ENCODE measurements at places on chromosomes 13 and 19.
A peak's percentile ranks its signal among the peaks of the same experiment; 100 is the strongest.

DNA sequence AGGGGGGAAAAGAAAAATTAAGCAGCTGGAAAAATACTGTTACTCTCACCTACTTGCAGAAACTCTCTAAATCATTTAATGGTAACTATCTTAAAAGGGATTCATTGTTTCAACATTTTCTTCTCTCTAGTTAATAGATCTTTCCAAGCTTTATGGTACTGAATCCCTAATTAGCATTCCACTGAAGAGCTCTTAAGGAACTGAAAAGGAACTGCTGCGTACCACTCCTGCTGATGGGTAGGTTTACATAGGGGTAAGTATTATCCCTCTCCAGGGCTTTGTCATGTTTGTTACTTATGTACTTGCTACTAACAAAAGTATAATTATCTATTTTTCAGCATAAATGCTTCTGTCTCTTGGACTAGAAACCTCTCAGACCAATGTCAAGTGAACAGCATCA is 12.5 kb downstream of the TEX30 start:
- no peak for DNase-seq

- no peak for DNase-seq
These were observed 14.7 kb downstream of the FGF9 start for GRCh38 chr13:21685485-21686064.

DNA sequence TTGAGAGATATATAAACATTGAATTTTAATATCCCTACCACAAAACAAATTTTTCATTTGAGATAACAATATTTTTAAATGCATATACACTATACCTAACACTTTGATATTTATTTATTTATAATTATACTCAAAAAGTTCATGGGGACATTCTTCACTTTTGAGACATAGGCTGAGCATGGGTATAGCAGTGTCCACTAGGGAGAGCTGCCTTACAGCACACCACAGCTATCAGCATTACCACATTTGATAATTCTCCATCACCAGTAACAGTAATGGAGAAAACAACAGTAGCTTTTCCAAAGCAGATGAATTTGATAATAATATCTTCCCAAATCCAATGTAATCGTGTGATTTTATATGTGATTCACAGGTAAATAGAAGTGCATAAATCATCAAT is 626.1 kb downstream of the DACH1 start:
- no peak for DNase-seq

DNA sequence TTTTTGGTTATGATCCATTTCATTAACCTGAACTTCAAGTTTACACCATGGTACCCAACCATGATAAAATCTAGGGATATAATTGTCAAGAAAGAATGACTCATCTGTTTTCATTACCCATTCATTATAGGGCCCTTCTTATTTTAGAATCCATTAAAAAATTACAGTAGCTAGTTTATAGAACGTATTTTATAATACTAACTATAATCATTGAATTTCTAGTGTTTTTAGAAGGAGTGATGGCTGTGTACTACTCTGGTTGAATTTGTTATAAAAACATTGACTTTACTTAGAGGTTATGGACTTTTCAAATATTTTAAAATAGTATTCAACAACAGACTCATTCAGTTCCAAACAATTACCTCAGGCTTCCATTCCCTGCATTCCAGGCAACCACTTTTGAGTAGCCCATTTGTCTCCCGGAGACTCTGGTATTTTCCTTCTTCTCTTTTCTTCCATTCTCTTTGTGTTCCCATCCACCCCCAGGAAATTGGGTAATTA is 71.9 kb upstream of the KLF12 start:
- DNase-seq = no peak

- DNase-seq = no peak
These were observed at the start of gene PALM3 for GRCh38 chr19:14061751-14062557. Gene PALM3 (minus strand): TSS chr19:14062076. CDS start chr19:14061980, 96 bp downstream.

DNA sequence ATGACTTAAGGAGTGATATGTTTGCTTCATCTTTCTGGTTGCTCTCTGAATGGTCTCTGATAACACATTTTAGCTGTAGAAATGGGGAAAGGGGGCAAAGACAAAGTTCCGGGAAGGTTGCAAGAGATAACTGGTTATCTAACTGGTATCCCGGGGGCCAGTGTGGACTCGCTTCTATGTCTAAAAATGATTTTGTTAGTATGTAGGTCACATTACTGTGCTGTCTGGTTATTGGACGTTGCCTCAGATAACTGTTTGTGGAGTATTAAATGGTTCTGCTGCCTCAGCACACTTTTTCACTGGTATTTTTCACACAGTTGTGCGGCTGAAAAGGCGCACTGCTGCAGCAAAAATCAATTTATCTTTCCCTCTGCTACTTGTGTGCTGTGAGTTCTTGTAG is 63.0 kb upstream of the ZNF536 start:
- DNase-seq = no peak

DNA sequence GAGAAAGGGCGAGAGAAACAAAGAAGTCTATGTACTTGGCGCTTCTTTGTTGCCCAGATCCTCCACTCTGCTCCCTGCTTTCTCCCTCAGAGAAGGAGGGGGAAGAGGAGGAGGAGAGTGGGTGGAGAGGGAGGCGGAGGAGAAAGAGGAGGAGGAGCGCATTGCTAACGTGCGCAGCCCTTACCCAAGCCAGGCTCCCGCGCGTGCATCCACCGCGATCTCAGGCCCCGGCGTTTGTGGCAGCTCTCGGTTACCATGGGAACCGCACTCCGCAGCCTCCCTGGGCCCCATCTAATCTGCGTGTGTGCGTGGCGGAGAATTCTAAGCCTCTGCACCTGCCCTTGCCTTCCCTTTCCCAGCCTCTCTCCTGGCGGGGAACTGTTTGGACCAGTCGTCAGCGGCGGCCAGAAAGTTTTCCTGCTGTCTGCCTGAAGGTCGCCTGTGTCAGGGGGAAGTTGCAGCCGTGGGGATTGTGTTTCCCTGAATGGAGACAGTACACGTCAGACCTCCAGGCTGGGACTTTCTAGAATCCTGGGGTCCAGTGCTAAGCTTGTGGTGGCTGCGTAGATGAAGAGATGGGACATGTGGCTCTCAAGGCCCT is at the start of gene ERICH6B:
Gene ERICH6B (minus strand): TSS at position 239 of the 601 bp plus-strand sequence. CDS start 18,734 bp downstream, outside the sequence.
- DNase-seq = no peak

DNA sequence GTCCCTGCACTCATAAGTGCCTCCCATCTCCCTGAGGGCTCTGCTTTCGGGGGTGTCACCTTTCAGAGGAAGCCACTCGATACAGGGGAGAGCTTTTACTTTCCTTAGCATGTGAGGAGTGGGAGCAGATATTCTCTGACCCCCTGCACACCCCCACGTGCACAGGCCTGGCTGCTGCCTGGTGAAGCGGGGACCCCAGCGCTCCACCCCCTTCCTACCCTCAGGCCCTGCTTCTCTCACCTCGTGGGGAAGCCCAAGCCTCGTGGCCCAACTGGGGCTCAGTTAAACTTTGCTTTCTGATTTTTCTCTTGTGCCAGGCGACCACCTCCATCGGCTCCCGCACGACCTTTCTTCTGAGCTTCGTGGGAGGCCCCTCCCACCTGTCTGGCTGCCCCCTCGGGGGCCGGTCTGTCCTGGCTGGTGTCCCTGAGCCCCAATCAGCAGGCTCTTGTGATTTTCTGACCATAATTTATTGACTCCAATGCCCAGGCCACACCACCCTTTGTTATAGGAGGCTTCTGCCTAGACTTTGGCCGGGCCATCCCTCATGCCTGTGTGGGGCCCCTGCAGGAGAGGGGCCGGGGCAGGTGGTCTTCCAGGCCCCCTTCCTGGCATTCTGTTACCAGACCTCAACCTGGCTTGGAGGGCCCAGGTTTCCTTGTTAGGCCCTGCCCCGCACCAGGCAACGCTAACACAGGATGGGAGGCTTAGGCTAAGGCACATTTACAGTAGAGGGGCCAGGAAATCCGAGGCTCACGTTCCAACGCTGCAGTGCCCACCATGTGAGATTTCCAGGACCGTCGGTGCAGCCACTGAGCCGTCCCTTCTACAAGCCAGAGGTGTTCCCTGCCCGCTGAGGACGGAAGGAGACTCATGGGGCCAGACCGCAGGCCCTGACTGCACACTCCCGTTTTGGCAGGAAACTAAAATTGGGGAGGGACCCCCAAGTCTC is 3.7 kb downstream of the TMED1 start:
- no peak for DNase-seq

GRCh38 chr13:96274046-96274445 is 184.1 kb downstream of the HS6ST3 start:
- no peak for DNase-seq

DNA sequence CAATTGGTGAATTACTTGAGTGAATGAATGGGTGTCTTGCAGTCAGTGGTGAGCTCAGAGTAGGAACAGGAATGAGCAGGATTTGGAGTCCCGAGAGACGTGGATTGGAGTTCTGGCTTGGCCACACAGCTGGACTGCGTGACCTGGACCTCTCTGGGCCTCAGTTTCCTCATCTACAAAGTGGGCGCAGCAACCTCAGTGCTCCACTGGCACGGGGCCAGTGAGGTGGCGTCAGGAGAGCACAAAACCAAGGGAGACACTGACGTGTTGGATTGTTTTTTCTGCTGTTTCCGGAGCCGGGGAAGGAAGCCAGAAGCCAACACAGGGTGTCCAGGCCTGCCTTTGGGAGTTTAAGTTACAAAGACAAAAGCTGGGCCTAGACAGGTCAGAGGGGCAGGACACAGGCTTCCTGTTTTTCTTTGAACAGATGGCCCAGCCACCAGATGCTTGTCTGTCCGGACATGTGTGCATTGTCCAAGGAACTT is 6.5 kb upstream of the DOCK6 start:
- DNase-seq = no peak

DNA sequence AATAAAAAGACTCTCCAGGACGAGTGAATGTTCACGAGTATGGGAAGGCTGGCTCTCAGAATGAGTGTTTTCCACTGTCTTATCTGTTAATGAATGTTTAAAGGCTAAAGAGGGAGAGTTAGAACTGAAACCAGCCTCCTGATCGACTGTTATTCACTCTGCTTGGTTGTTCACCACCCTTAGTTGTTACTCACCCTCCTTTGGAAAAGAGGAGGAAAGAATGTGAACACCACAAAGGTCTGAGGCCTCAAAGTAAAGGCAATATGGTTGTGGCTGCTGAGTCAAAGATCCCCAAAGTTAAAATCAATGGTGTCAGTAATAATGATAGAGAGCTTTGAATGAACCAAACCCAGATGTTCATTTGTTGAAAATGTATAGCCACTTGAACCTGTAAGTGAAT is 1793.2 kb upstream of the PCDH20 start:
- DNase-seq = no peak

- DNase-seq = no peak
These were observed 115.8 kb downstream of the KATNAL1 start for GRCh38 chr13:30191491-30192100.

DNA sequence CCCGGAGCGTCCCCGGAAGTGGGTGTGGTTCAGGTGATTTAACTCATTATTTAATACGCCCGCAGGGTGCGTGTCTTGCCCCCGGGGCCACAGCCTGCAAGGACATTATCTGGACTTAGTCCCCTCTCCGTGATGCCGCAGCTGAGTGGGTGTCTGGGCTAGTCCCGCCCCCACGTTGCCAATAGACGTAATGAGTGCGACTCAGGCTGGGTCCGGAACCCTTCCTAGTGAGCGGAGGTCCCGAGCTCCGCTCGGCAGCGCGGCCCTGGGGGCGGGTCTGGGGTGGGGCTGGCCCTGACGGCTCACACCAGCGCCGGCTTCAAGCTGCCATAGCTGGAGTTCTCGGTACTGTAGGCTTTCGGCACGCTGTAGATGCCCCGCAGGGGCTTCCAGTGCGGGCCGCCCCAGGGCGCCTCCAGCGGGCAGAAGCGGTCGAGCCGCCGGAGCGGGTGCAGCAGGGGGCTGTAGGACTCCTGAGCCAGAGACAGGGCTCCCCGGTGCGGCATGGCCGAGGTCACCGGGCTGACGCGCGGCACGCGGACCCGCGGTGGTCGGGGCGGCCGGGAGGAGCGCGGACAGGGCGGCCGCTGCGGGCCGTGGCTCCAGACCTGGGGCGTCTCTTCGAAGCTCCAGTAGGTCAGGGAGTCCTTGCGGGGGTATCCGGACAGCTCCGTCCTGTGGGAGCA is 918 bp upstream of the LHB start:
- DNase-seq = peak; percentile 47

DNA sequence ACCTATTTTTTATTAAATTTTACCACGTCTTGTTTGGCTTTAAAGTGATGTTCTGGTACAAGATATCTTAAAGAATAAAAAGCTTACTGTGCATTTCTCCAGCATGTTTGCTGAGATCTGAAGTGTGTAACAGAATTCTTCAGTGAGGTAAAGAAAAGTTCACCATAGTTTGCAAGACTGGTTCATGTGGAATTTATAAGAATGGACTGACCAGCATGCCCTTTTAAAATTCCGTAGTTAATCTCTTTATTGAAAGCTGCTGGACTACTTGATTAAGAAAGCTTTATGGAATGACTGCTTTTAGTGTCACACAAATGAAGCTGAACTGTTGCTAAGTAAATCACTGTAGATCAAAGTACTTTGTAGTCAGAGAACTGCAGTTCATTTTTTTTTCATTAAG is 119.2 kb downstream of the GPC6 start:
- DNase-seq = no peak

DNA sequence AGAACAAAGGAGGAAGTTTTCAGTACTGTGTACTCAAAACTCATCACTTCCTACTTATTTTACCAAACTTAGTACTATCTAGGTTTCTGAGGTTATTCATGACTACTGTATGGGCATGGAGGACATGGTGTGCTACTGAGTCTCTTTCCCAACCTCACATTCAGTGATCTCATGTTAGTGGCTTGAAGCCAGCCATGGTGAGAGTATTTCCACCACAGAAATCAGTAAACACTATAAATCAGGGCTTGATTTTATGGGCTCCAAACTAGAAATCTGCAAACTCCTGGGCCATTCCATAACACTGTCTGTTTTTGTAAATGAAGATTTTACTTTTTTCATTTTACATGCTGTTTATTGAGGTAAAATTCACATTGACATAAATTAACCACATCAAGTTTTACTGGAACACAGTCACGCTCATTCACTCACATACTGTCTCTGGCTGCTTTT is 19.7 kb downstream of the MED26 start:
- no peak for DNase-seq

- no peak for DNase-seq
These were observed 1.8 kb downstream of the FXYD7 start for GRCh38 chr19:35144600-35145436.

DNA sequence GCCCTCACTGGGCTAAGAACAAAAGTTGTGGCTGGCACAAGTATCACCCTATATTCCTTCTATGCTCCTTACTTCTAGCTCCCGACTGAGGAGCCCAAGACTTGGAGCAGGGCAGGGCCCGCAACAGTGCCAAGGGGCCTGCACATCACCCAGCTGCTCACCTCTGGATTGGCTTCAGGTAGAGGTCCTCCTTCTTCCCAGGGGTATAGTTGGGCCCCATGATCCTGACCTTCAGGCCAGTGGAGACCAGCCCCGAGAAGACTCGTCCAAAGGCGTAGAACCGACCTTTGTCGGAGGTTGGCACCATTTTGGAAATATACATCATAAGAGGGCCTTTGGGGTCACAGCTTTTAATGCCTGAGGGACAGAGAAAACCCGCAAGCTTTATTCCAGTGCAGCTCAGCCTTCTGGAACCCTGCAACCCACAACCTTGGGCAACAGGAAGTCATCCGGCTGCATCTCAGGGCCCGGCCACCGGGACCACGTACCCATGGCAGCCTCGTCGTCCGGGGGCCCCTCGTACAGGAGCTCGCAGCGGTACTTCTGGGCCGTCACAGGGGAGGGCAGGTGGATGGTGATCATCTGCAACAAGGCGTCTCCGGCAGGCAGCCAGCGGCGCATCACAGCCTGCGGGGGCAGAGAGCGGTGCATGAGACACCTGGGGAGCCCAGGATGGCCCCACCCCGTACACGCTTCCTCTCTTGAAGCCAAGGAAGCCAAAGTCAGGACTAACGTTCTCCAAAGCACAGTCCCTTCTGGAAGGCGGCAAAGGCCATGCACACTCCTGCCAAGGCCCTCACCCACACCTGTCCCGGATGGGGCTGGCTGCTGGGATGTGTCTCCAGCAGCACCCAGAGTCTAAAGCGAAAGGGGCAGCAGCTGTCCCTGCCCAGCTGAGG is 4.7 kb downstream of the EEF2 start:
- no peak for DNase-seq

- DNase-seq = no peak
These were observed 542.1 kb downstream of the SLITRK1 start for GRCh38 chr13:83340170-83340569.

Data from stimulated activated CD4-positive, alpha-beta T cell treated with anti-CD3 and anti-CD28 coated beads, Interleukin-12 subunit alpha, Interleukin-12 subunit beta, amount 100 ng/mL, for 24 hours (primary cell).